ENCODE measurements at places on chromosomes 5 and 9.

- no peak for DNase-seq
Observed at GRCh38 chr5:4584982-4585381, 555.1 kb upstream of the ADAMTS16 start.

DNA sequence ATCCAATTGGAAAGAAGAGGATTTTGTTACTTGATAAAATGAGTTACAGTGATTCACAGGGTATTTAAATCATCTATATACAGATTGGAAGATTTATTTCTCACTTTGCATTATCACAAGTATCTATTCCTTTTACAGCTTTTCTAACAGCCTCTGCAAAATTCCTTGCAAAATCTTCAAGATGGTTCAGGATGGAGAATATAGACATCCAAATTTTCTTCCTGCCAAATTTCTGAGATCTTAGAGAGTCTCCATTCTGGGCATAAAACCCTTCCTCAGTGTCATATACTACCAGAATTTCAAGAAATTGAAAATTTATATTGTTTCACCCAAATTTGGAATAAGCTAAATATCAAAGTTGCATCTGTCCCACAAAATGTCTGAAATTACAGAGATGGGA is 259.1 kb upstream of the FAM174A start:
- DNase-seq = no peak

DNA sequence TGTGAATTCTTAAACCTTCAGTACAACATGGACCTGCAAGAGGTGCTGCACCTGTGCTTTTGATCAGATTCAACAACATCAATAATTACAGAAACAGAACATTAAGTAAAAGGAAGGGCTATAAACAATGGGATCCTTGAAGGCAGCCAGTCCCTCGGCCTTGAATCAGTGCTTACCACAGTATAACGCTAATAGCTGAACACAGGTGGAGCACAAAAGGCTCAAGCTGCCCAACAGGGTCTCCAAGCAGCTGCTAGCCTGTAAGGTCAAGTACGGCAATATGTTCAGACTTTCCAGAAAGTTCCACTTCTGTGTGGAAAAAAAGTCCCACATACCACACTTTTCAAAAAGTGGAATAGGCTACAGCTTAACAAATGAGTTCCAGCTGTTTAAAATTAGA is 61.9 kb upstream of the ITGA1 start:
- no peak for DNase-seq

- DNase-seq = no peak
Observed at GRCh38 chr5:53338971-53339370, 141.5 kb upstream of the FST start.

DNA sequence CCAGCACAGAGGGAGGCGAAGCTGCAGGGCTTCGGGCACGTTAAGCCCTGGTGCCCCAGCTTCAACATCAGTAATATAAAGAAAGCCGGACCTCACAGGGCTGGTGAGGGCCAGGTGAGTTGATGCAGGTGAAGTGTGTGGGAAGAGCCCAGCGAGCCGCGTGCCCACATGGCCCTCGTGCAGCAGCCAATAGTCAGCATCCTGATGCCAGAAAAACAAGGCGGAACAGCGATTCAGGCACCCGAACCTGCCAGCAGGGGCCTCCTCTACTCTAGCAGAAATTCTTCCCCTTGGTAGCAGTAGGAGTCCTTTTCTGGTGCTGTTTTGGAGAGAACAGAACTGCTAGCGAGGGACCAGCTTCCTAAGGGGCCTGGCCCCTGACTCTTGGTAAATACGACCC is 7.8 kb downstream of the MED10 start:
- no peak for DNase-seq

DNA sequence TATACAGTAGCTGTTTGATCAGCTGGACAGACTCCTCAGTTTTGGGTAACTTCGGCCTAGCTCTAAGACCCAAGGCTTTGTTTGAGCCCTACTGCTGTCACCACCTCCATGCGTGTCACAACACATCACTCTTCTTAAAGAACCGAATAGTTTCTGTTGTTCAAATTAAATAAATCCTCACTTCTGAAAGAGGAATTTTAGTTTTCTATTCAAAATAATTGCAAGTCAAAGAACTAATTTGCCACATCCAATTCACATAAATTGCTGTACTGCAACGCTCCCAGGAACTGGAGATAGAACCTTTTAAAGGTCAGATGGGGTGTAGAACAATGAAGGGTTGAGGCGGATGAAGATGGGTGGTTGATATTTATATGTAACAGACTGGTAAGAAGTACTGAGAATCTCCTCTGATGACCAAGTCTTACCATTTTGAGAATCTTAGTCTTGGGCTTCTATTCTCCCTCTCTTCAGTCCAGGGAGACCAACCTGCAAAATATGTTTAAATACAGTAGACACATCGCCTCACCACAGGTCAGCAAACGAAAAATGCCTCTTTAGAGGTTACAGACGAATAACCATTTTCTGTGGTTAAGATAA is 1.6 kb downstream of the NREP start:
- no peak for DNase-seq

- DNase-seq = no peak
Observed at GRCh38 chr9:113645227-113645977, 181.9 kb downstream of the RGS3 start.

- DNase-seq = no peak
Observed at GRCh38 chr5:56594792-56595191, 220.6 kb upstream of the MAP3K1 start.

DNA sequence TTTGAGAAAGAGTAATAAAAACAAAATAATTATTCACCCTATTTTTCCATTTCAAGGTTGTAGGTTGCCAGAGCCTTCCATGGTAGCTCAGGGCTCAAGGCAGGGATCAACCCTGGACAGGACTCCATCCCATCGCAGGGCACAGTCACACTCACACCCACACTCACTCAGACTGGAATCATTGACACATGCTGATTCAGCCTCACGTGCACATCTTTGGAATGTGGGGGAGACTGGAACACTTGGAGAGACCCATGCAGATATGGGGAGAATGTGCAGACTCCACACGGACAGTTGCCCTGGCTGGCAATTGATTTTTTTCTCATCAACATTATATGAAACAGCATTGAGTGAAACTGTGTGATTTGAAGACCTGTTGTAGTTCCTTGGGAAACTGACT is 234.1 kb downstream of the ADGRV1 start:
- DNase-seq = no peak

DNA sequence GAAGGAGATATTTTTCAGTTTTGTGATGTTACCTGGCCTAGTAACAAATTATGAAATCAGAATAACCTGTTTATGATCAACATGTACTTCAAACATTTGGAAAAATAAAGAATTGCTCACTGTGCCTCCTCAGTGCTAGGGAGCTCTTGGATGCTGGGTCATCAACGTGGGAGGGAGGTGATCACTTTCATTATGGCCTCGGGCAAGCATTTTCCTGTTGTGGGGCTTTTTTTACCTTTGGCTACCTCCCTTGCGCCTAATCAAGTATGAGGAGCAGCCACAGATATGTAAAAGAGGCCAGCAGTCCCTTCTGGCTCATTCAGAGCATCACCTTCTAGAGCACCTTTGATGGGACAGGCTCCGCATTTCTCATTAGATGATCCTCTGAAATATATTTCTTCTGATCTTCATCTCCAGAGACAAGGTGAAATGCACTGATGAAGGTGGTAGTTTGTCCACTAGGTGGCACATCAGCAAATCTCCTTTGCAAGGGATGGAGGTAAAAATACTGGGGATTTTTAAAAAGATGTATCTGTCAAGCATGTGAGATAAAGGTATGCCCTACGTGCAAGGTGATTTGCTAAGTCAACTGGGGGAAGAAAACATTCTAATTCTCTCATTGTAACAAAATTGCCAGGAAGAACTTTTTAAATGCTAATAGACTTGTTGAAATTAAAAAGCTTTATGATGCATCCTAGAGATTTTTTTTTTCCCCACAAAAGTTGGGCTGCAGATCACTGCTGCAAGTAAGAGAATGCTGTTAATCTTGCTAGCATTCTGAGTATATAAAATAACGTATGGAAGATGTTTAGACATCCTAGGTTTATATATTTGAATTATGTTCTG is 218.2 kb downstream of the MAST4 start:
- DNase-seq = no peak

GRCh38 chr9:19624519-19624918 is 164.3 kb downstream of the SLC24A2 start:
- DNase-seq = no peak

DNA sequence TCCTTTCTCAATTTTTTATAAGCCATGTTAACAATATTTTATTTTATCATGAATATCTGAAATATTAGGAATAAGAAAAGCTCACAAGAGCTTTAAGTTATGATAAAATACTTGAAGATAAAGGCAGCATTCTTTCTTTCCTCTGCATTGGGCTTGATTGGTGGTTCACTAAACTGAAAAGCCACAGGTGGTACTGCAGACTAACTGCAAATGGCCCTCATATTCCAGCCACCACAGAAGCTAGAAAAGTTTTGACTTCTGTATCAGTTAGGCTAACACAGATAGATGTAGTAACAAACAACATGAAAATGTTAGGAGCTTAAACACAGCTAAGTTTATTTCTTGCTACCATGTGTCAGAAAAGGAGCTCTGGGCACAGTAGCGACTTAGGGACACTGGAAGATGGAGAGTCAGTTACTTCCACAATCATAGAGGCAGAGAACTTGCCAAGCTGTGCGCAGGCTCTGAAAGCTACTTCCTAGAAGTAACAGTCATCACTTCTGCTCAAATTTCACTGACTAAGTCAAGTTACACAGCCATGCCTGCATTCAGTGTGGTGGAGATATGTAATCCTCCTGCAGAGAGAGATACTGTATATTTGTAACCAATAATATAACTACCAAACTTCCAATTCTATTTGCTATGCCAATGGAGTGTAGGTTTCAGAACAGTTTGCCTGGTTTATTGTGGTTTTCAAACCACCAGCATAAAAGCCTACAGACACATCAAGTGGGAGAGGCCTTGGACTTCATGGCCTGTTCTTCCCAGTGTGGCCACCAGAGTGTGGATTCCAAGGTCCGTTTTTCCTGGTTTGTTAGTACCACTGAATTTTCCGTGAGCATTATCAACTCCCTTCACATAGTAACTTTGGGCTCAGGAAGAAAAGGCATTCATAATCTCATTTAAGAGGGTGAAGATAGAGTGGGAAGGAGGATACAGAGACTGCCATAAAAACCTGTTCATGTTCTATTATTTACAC is 268.3 kb downstream of the PJA2 start:
- no peak for DNase-seq

DNA sequence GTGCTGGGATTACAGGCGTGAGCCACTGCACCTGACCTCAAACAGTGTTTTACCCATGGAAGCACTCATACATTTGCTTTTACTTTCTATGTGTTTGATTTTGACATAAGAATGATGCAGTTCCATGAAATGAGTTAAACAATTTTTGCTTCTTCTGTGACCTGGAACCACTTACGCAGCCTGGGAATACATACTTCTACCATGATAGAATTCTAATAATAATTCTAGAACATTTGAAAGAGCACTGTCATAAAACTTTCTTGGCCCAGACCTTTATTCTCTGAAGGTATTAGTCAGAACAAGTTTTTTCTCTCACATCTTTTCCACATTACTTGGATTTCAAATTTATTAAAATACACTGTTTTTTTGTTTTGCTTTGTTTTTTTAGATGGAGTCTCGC is 25.3 kb upstream of the COL5A1 start:
- DNase-seq = no peak

- no peak for DNase-seq
Observed at GRCh38 chr5:35194635-35195471, 35.4 kb downstream of the PRLR start.

DNA sequence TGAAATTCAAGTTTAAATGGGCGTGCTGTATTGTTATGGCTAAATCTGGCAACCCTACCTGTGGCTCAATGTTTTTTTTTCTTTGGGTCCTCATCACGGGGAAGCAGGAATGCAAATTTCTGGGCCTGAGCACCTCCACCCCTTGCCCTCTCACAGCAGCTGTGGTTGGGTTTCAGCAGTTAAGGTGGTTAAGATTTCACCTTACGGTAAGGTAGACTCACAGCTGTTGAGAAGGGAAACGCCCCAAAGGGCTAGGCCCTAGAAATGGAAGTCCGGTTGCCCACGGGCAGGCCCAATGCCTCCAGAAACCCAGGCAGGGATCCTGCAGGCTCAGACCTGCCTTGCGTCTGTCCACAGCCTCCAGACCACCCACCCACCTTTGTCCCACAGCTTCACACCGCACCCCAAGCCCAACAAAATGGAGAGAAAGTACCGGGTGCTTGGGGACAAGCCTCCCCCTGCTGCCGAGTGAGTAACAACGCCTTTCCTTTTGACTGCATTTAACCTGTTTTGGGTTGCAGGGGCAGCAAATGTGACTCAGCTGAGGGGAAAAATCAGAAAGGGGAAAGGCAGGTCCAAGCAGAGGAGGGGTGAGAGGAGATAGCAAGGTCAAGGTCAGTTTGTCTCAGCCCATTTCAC is 48.1 kb upstream of the TDRD7 start:
- DNase-seq = no peak

GRCh38 chr5:174903172-174903732 is 178.9 kb downstream of the MSX2 start:
- no peak for DNase-seq

DNA sequence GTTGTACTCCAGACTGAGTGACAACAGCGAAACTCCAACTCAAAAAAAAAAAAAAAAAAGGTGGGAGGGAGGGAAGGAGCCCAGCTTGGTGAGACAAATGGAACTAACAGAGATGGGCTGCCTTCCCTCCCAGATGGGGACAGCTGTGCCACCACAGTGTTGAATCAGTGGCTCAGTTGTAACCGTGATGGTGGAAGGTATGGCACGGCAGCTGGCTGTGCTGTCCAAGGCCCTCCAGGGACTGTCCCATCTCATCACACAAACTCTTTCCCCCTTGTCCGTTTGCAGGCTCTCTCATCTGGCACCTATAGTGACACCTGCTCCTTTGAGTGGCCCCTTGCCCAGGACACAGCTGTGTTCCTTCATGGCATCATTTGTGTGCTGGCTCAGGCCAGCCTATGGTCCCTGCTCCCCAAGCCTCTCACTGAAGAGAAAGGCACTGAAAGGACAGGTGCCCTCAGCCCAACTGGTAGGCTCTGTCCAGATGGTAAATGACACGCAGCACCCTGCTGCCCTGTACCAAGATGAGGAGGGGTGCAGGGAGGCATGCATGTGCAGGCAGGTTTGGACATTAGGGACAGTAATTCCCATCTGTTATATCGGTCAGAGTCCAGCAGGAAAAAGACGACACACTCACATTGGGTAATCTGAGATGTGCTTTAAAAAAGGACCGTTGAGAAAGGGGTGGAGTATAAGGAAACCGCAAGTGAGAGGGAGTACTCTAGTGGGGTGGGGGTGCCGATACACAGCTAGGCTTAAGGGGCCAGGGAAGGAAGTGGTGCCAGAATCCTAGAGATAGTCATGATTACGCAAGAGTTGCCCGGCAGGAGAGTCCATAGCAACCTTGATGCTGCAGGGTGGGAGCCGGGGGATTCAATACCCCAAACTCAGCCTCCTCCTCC is 4.3 kb downstream of the SMIM33 start:
- DNase-seq = peak; percentile 55
